ENCODE measurements at places on chromosomes 4 and X. TPM values are rescaled to one million over a fixed set of nuclear protein-coding genes. Genes with fewer than 3 reads are reported as not detected.

Gene RAPGEF2
- total RNA-seq: 125 TPM

Gene MAPK10
- total RNA-seq: 0.11 TPM

Gene PCDH19
- total RNA-seq: under 0.01 TPM

Gene GRPR
- total RNA-seq: not detected

Gene GLOD5
- total RNA-seq: not detected

Gene SMAD1
- 63.7 TPM for total RNA-seq

Gene FAM9C
- not detected for total RNA-seq

Gene SMIM31
- total RNA-seq: not detected

Gene GYG2
- total RNA-seq: 0.43 TPM

Gene KLB
- under 0.01 TPM for total RNA-seq

Gene MXRA5
- under 0.01 TPM for total RNA-seq
